ENCODE measurements at places on chromosomes 6 and 20.

- no peak for DNase-seq
Measured at GRCh38 chr6:141199074-141199473, 933.7 kb upstream of the GJE1 start.

- no peak for DNase-seq
Measured at GRCh38 chr6:16396497-16397319, 158.3 kb downstream of the GMPR start.

- no peak for DNase-seq
Measured at GRCh38 chr6:108763931-108764579, 84.2 kb upstream of the ARMC2 start.

DNA sequence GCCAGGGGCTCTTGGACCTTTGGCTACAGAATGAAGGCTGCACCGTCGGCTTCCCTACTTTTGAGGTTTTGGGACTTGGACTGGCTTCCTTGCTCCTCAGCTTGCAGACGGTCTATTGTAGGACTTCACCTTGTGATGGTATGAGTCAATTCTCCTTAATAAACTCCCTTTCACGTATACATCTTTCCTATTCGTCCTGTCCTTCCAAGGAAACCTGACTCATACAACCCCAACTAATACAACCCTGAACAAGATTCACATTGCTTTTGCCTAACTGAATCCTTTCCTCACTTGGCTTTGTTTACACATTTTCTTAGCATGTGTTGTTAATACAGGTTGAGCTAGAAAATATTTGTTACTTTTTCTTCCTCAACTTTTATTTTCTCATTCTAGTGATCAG lies 21.9 kb downstream of the TBXT start:
- no peak for DNase-seq

- DNase-seq: no peak
Measured at GRCh38 chr6:19752746-19753145, 84.4 kb upstream of the ID4 start.

DNA sequence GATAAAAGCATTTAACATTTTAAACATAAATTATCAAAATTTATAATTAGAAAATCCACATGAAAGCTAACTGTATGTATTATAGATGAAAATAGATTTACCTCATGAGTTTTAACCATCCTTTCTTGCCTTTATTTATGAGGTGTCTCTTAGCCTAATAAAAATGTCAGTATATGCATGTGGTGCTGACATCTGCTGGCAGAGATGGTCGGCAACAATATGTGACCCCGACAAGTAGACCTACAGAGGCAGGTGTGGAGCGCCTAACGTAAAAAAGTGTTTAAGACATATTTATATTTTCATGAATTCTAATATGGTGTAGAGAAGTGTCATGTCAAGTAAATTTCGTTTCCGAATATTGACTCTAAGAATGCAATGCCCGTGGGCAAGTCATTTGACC lies 149.0 kb upstream of the FUT9 start:
- no peak for DNase-seq

- DNase-seq: no peak
Measured at GRCh38 chr6:40965046-40965445, 74.0 kb downstream of the UNC5CL start.

- DNase-seq: no peak
Measured at GRCh38 chr6:162733489-162733888, 5.7 kb downstream of the PACRG start.

DNA sequence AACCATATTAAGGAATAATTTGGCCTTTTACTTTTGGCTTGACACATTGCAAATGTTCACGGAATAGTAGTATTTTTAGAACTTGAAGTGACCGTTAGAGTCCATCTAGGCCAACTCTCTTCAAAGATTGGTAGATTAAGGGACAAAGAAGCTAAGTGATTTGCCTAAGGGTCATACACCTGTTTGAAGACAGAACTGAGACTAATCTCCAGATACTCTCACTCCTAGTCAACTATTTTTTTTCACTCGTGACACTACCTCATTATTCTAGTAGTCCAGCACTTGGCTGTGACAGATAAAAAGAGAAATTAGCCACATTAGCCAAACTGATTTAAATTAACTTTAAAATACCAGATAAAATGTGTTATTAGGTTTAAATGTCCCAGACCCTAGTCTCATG lies 10.6 kb downstream of the ACSS2 start:
- DNase-seq: no peak

DNA sequence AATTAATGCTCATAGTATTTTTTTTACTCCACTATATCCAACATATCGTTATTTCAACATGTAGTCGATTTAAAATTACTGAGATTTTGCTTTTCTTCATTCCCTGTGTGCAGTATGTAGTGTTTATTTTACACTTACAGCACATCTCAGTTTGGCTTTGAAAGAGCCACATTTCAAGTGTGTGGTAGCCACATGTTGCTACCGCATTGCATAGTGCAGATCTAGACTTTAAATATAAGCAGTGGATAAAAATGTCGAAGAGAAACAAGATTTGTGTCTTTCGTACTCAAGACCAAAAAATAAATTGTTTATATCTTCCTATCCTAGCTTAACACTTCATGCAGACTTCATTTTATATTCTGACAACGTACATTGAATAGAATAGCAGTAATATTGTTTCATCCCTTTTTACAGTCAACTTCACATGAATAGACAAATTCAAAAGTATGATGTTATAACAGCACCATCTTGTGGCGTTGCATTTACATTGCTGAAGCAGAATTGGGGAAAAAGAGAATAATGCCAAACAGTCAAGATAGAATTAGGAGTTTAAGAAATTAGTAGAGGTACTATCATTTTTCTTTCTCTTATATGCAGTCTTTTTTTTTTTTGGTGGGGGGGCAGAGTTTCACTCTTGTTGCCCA lies 29.9 kb downstream of the FBXO5 start:
- DNase-seq: no peak

- no peak for DNase-seq
Measured at GRCh38 chr20:32804817-32805216, 14.9 kb upstream of the MAPRE1 start.

All from stimulated activated CD4-positive, alpha-beta T cell treated with anti-CD3 and anti-CD28 coated beads, Interleukin-2, amount 100 ng/mL, for 48 hours (primary cell).